PC-3 (cell line): ENCODE measurements at places on chromosomes 1 and 21. TPM values are rescaled to one million over a fixed set of nuclear protein-coding genes. Genes with fewer than 3 reads are reported as not detected.

OLFML2B gene
- 0.46 and 1.4 TPM in 2 replicates for total RNA-seq

PAQR6 gene
- 6.6 and 7.2 TPM in 2 replicates for total RNA-seq

DNA sequence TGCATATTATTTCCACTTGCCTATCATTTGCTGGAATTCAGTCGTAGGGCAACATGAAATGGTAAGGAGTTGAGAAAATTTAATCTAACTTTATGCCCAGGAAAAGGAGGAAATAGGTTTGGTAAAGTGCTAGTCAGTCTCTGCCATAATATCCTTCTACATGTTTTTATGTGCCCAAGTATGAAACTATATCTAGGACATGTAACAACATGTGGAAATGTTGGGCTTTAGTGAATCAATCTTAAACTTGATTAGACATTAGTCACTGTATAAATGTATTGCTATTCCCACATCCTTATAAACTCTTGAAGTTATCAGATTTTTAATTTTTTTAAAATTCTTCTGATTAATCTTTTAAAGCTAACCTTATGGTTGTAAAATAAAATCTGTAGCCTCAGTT lies 204.7 kb upstream of the ZRANB2 start:
- H3K4me1 ChIP-seq = no peaks in the 10 kb centered on the region
- no peaks in the 10 kb centered on the region for H3K36me3 ChIP-seq
- H3K4me3 ChIP-seq = no peak overlapping the region
- H3K27me3 ChIP-seq = no peaks in the 10 kb centered on the region

NUCKS1 gene
- 101 and 122 TPM in 2 replicates for total RNA-seq

OLFML3 gene
- total RNA-seq = 7.0 TPM in 2 replicates

- DNase-seq = no peak
- H3K27me3 ChIP-seq = peaks cover 11% of the 10 kb centered on the region
- no peak overlapping the region for H3K27ac ChIP-seq
- no peak overlapping the region for H3K4me3 ChIP-seq
- no peaks in the 10 kb centered on the region for H3K36me3 ChIP-seq
Observed at GRCh38 chr1:30611741-30612309, 111.6 kb downstream of the MATN1 start.

- H3K27me3 ChIP-seq = no peaks in the 10 kb centered on the region
- H3K27ac ChIP-seq = no peak overlapping the region
- no peak overlapping the region for H3K4me3 ChIP-seq
Observed at GRCh38 chr1:149903836-149904491, 4.6 kb downstream of the BOLA1 start.

DNA sequence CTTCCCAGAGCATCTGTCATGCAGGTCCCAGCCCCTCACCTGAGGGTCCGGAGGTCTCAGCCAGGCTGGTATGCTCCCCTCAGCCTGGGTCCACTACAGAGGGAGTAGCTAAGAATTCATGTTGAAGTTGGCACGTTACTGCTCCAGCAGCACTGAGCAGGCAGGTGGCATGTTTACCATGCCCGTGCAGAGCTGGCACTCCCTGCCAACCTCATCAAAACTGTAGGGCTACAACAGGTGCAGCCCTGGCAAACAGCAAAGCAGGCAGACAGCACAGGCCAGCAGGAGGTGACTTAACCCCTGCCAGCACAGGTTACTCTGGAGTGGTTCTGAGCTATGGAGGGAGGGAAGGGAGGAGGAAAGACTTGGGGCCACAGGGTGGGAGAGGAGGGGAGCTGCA lies 46.4 kb downstream of the NUAK2 start:
- H3K4me3 ChIP-seq = no peak overlapping the region
- no peak overlapping the region for H3K27ac ChIP-seq
- DNase-seq = no peak
- no peaks in the 10 kb centered on the region for H3K27me3 ChIP-seq
- H3K36me3 ChIP-seq = no peaks in the 10 kb centered on the region

COL16A1 gene
- total RNA-seq = 1.7 and 5.0 TPM in 2 replicates

GRCh38 chr1:88608139-88608943 lies 75.7 kb upstream of the PKN2 start:
- DNase-seq = peak; percentile 71
- no peaks in the 10 kb centered on the region for H3K27me3 ChIP-seq
- no peak overlapping the region for H3K4me3 ChIP-seq
- peaks cover 23% of the 10 kb centered on the region for H3K4me1 ChIP-seq
- no peaks in the 10 kb centered on the region for H3K36me3 ChIP-seq
- no peak overlapping the region for H3K27ac ChIP-seq

DNA sequence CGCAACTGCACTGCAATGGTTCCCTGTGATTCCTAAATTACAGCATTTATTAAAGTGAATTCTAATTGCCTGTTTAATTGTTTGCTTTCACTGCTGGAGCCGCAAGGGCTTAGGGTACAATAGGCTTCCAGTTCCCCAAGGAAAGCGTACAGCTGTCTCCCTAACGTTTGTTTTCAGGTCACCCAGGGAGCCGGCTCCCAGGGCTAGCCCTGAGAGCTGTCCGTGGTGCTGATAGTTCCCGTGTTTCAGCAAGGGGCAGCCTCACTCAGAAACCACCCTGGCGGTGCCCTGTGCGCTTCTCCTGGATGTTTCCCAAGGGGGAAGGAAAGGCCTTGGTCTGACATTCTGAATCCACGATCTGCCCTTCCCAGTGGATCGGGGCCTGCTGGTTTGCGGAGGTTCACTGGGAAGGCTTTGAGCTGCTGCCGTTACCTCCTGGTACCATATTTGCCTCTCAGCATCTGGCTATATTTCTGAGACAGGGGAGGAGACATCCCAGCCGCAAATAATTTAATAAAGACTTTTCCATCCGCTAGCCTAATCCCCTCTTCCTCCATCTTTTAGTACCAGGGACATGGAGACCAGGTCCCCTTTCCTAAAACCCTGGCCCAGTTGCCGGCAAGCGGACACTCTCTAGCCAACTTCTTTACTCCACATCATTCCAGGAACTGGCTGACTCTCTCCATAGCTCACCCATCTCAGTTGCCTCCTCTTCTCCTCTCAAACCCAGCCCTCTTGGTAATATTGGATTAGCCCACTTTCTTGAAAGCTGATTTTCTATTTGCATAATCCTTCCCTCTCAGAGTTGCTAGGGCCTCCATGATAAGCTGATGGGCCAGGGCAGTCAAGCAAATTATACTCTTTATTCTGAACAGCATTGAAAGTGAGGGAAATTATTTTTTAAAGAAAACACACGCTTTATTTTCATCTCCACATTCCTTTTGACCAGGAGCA lies 149.0 kb downstream of the IGSF21 start:
- no peak overlapping the region for H3K4me3 ChIP-seq
- no peak overlapping the region for H3K27ac ChIP-seq
- DNase-seq = peak; percentile 47
- no peaks in the 10 kb centered on the region for H3K36me3 ChIP-seq

GRCh38 chr1:41576620-41577019 lies 92.1 kb upstream of the EDN2 start:
- no peak for DNase-seq

ZBTB37 gene
- total RNA-seq = 0.58 and 1.5 TPM in 2 replicates

DNA sequence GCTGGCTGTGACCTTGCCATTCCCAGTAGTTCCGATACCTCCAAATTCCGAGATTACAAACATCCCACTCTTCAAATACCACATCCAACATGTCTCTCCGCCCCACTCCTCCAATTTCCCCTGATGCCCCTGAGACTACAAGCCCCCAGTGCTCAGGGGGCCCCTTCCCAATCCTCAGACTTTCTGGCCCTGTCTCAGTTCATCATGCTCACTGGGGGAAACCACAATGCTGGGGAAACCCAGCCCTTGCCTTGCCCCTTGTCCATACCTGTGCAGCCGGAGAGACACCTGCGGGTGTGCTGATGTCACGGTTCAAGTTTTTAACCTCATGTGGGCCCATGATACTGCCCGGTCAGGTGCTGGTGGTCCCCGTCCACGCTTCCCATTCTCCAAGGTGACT lies 226.6 kb downstream of the CAMTA1 start:
- no peaks in the 10 kb centered on the region for H3K4me1 ChIP-seq
- no peak overlapping the region for H3K27ac ChIP-seq
- H3K4me3 ChIP-seq = no peak overlapping the region

FAM89A gene
- total RNA-seq = 7.5 and 12.4 TPM in 2 replicates

GRCh38 chr1:118185084-118185832 lies at the start of gene SPAG17:
Gene SPAG17, minus strand, starts transcription at chr1:118185228. Its CDS starts 71 bp downstream, at chr1:118185157.
- no peak within 1 kb of the TSS for H3K4me3 ChIP-seq
- peaks cover 16% of the 10 kb centered on the region; the same call in 1 of the 2 replicates for H3K27me3 ChIP-seq
- H3K36me3 ChIP-seq = no peaks in the 10 kb centered on the region
- H3K4me1 ChIP-seq = no peaks in the 10 kb centered on the region
- H3K27ac ChIP-seq = no peak within 1 kb of the TSS

DNA sequence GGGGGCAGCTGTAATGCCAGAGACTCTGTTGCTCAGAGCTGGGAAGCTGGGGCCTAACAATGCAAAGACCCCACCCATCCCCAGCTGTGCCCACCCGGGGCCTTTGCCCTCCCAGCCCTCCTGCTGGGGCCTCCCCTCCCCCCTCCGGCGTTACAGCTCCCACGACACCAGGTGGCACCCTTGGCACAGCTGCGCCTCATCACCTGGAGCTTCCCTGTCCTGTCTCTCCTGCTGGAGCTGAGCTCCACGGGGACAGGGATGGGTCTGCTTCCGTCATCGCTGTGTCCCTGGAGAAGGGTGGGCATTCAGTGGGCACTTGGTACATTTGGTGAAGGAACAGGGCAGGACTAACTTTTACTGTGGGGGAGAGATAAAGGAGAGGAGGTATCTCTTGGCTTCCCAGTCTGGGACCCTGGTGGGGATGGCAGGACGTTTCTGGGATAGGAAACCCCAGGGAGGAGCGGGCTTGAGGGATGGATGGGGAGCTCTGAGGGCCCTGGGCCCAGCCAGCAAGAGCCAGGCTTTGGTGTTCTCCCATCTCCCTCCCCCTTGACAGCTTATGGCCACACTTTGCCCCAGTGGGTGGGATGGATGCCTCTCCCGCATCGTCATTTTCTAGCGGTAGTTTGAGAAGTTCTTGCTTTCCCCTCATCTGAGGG lies 453.2 kb downstream of the PTPRU start:
- DNase-seq = no peak
- no peak overlapping the region for H3K4me3 ChIP-seq
- no peaks in the 10 kb centered on the region for H3K36me3 ChIP-seq

MRPL20 gene
- total RNA-seq = 439 and 506 TPM in 2 replicates

RGS13 gene
- 0.22 TPM in 1 of 2 replicates, not detected in the other for total RNA-seq

- DNase-seq = no peak
- no peaks in the 10 kb centered on the region for H3K4me1 ChIP-seq
- H3K27ac ChIP-seq = no peak overlapping the region
- no peak overlapping the region for H3K4me3 ChIP-seq
- peaks cover 55% of the 10 kb centered on the region for H3K27me3 ChIP-seq
Observed at GRCh38 chr1:63350320-63350719, 17.1 kb upstream of the ALG6 start.

SPATA21 gene
- not detected in 2 replicates for total RNA-seq

SH2D2A gene
- 6.9 and 7.8 TPM in 2 replicates for total RNA-seq

DNA sequence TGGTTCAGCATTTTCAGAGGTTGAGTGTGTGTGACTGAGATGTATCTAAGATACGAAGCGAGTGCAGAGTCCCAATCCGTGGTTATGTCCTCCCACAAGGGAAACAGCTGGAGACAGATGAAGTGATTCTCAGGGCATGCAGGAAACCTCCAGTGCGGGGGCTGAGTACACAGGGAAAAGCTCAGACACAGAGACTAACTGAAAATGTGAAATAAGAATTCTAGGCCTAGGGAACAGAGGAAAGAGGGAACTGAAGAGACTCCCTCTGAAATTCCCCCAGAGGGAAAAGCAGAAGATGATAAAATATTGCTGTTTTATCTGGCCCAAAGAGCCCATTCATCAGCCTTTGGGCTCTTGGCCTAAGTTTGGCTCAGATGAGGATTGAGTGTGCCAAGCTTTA lies 116.8 kb downstream of the LRRC53 start:
- no peaks in the 10 kb centered on the region for H3K27me3 ChIP-seq
- no peak for DNase-seq

GRCh38 chr1:151858030-151858746 lies 4.7 kb upstream of the THEM5 start:
- no peak for DNase-seq
- H3K4me1 ChIP-seq = no peaks in the 10 kb centered on the region
- H3K36me3 ChIP-seq = no peaks in the 10 kb centered on the region
- H3K27me3 ChIP-seq = no peaks in the 10 kb centered on the region
- H3K27ac ChIP-seq = no peak overlapping the region

GRCh38 chr1:18947570-18947969 lies 8.9 kb downstream of the IFFO2 start:
- peaks cover 17% of the 10 kb centered on the region; the same call in 1 of the 2 replicates for H3K36me3 ChIP-seq
- no peak for DNase-seq
- no peak overlapping the region for H3K4me3 ChIP-seq

DPT gene
- not detected in 2 replicates for total RNA-seq

DNA sequence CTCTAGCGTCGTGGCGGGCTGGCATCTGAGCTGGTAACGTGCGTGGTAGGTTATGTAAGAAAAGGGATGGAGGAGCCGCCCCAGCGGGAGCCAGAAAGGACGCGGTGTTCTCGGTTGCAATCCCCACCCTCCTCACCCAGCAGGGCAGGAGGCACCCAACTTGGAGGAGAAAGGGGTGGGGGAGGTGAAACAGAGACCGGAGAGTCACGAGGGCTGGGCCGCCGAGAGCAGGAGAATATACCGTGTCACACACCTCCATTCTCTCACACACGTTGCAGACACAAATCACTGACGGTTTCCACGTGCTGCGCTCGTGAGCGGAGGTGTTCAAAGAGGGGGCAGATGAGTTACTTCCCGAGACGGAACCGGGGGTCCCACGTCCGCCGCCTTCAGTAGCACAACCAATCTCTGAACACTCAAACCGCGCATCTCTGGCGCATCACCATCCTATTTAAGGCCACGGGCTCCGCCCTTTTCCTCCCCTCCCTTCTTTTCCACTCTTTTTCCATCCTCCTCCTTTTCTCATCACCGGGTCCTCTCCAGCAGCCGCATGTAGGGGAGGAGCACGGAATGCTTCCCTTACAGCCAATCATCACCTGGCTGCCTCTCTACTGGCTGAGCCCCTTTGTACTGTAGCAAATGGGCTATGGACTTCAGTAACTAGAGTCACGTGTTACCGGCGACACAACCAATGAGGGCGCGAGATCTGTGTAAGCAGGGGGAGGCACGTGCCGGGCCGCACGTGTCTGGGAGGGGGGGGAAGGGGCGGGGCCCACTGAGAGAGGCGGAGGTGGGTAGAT lies at the start of gene CIART:
Gene CIART (plus strand): TSS at position 797 of the 800 bp plus-strand sequence. CDS start 714 bp downstream, outside the sequence.
- peak within 1 kb of the TSS; percentile 86 for H3K4me3 ChIP-seq
- peak within 1 kb of the TSS; percentile 77 for H3K27ac ChIP-seq
- peaks cover 19% of the 10 kb centered on the region for H3K4me1 ChIP-seq
- DNase-seq = peak; percentile 99
- H3K36me3 ChIP-seq = peaks cover 6% of the 10 kb centered on the region; the same call in 1 of the 2 replicates

- no peak overlapping the region for H3K4me3 ChIP-seq
- H3K27ac ChIP-seq = no peak overlapping the region
- no peaks in the 10 kb centered on the region for H3K4me1 ChIP-seq
- no peaks in the 10 kb centered on the region for H3K36me3 ChIP-seq
Observed at GRCh38 chr1:154663471-154664060, 55.6 kb upstream of the ADAR start.

- no peak overlapping the region for H3K27ac ChIP-seq
- DNase-seq = peak; percentile 97
- peaks cover 7% of the 10 kb centered on the region; the same call in 1 of the 2 replicates for H3K4me1 ChIP-seq
Observed at GRCh38 chr1:222464841-222465210, 83.1 kb downstream of the HHIPL2 start.

- no peak overlapping the region for H3K27ac ChIP-seq
- H3K4me1 ChIP-seq = no peaks in the 10 kb centered on the region
- no peaks in the 10 kb centered on the region for H3K36me3 ChIP-seq
Observed at GRCh38 chr1:7482077-7482476, 289.0 kb upstream of the VAMP3 start.

GRCh38 chr1:158327481-158327880 lies 3.9 kb downstream of the CD1B start:
- H3K4me1 ChIP-seq = no peaks in the 10 kb centered on the region
- H3K4me3 ChIP-seq = no peak overlapping the region
- H3K27me3 ChIP-seq = peaks cover 20% of the 10 kb centered on the region

GRCh38 chr1:93331412-93331811 lies 14.3 kb upstream of the DR1 start:
- H3K27me3 ChIP-seq = no peaks in the 10 kb centered on the region
- peaks cover 15% of the 10 kb centered on the region for H3K4me1 ChIP-seq
- H3K4me3 ChIP-seq = no peak overlapping the region
- H3K27ac ChIP-seq = no peak overlapping the region
- peak; percentile 17 for DNase-seq
- H3K36me3 ChIP-seq = no peaks in the 10 kb centered on the region
